NCI-H524 (cell line): ENCODE measurements at places on chromosomes 2 and 18.

GRCh38 chr18:23170137-23170536, 34.9 kb downstream of the CABLES1 start:
- DNase-seq, result no peak

- peak; percentile 10 for DNase-seq
Measured at GRCh38 chr18:11857177-11857887, 6.1 kb downstream of the CHMP1B start.

GRCh38 chr2:206984206-206984605, 44.9 kb downstream of the CPO start:
- DNase-seq, result no peak

DNA sequence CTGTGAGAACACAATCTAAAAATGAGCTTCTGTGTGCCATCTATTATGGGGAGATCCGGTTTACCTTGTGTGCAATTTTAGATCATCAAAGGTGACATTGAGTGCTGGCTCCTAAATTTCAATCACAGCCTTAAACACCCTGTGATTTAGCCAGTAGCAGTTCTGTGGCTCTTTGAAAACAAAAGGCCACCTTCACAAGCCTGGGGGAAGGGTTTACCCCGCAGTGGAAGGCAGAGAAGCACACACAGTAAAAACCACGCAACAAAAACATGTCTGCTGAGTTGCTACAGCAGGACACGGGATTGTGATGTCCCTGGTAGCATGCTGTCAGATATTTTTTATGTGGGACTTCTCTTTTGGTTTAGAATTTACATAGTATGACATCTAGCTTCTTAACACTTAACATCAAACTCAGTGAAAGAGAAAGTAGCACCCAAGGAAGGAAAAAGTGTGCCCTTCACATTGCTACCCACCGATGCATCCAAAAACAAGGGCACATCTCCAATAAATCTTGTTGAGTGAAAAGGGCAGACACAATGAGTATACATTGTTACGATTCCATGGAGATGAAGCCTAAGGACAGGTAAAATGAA, 56.1 kb upstream of the RNF152 start:
- no peak for DNase-seq

- DNase-seq, result no peak
Measured at GRCh38 chr2:191597186-191597751, 80.7 kb upstream of the NABP1 start.
